Left renal cortex interstitium (tissue), 4 donors: ENCODE measurements at places on chromosomes 4 and X. TPM values are rescaled to one million over a fixed set of nuclear protein-coding genes. Genes with fewer than 3 reads are reported as not detected.

DNA sequence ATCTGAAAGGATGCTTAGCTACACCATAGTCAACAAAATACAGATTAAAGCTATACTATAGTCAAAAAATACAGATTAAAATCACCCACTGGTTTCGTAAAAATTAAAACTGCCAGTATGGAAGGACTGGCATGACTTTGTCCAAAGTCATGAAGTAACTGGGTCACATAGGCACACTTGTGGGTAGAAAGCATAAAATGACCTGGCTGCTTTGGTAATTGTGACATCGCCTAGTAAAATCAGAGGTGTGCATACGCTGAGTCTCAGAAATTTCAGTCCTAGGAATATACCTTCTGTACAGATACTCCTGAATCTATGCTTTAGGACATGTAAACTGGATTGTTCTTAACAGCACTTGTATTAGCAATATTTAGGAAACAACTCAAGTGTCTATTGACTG is 28.1 kb downstream of the CLNK start:
- DNase-seq = no peak

TCEAL2 gene
- 13.3 TPM for polyA plus RNA-seq

- DNase-seq = no peak
Measured at GRCh38 chr4:40908297-40908696, 158.5 kb downstream of the NSUN7 start.

DNA sequence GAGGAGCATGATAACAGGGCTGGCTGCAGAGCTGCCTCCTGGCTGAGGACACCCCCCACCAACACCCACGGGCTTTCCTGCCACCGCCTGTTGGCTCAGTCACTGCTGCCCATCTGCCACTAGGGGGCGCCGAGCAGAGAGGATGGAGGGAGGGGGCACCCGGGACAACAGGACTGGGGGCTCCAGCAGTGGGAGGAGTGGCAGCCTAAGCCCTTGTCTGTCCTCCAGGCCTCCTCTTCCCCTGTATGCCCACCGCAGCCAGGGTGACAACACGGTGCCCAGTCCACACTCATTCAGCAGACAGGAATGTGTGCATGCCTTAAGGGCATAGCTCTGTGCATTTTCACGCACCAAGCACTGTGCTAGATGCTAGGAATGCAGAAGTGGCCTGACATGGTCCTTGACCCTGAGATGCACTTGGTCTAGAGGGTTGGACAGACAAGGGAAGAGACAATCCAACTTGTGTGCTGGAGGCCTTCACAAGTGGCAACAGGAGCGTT is 149.9 kb downstream of the AMMECR1 start:
- no peak for DNase-seq

VSIG4 gene
- 3.6 TPM for polyA plus RNA-seq
